ENCODE measurements at places on chromosomes 1 and 21.

GRCh38 chr1:201751872-201752271 lies 77.1 kb upstream of the IPO9 start:
- DNase-seq, result no peak

DNA sequence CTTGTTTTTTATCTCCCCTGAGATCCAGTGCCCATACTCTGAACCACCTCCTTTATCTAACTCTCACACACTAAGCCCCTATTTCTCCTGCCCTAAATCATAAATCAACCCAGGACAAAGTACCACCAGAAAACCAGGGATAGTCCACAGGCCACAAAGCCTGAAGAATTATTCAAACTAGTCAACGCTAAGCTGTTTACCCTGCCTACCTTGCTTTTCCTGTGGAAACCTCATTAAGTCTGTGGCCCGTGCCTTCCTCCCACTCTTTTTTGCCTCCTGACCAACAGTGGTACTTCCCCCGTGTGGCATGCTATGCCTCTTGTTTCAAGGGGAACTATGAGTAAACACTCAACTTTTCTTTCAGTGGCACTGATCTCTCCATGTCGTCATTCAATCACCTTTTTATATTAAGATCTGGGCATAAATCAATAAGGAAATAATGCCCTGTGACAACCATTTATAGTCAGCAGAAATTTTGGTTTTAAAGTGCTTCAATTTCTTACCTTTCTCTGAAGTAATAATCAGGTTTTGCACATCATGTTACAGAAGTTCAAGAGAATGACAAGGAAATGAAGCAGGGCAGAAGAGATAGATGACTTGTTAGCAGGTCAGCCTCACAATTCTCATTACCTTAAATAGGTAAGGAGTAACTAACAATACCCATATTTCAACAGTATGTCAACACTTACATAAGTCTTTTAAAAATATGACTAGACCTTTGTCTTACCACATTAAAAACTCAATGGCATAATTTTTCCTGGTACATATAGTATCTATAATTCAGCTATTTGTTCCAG lies 32.1 kb downstream of the EYA3 start:
- no peak for DNase-seq

DNA sequence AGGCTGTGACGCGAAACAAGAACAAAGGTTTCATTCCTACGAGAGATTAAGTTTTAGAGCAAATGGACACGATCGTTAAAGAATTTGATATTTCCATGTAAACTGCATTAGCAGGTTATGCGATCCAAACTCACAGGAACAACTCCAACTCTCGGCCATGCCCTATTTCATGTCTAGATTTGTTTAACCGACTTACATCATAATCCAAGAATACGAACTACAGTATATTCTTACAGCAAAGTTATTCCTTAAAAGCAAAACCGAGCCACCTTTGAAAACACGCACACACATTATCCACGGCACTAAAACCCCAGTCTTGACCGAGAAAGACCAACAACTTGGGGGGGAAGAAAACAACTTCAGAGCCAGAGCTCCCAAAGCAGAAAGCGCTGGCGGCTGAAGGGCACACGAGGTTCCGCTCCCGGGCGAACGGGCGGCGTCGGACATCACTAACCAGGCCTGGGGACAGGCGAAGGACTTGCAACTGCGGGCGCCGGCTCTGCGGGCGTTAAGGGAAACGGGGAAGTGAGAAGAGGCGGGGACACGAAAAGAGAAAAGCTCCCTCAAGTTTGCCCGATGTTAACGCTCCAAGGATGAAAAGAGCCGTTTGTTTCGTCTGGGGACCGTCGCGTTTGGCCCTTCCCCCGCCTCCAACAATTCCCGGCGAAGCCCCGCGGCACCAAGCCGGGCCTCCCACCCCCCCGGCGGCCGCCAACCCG lies 690 bp downstream of the B3GALNT2 start:
- peak; percentile 62 for DNase-seq

DNA sequence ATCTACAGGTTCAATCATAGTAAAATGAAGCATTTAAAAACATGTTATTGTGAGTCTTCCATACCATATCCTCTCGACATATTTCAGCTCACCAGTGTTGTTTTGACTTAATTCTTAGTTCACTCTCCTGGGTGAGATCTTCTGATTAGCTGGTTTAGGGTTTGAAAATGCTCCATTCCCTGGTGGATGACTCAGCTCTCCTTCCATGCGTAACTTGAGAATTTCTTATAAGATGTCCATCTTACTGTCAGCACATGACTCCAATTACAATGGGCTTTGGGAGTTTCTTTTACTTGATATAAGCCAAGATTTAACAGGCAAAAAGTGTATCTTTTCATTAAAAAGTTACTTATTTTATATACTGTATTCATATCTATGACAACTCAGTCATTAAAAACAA lies 476.5 kb downstream of the BRINP3 start:
- DNase-seq, result no peak

DNA sequence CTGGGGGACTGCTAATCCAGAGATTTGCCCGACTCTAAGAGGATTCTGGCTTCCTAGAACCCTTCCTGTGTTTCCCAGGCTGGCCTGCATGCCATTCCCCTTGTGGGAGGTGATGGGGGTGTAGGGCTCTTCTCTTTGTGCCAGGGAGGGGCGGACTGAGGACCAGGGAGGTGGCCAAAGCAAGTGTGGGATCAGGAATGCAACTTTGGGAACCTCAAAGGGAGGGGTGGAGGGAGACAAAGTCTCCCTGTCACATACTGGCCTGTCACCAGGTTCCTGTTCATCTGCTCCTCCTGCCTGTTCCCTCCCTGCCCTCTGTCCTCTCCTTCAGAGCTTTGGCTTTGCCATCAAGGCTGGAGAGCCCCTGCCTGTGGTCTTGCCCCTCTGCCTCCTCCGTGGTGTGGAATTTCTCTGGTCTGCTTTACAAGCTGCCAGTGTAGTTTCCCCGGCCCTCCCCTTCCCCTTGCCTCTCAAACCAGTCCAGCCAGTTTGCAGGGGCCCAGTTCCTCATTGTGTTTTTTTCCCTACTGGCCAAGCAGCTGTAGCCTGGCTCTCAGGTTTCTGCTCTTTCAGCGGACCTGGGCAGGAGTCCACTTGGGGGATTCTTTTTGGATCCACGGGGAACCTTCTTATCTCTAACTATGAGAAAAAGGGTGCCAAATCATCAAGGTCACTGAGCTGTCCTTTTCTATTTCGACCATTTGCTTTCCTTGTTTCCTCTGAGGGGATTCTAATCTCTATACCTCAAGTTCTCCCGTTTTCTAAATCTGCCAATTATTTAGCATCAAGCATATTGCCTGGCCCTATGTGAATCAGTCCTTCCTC lies 1.8 kb downstream of the CGN start:
- no peak for DNase-seq

- no peak for DNase-seq
These were observed 19.8 kb upstream of the SARS1 start for GRCh38 chr1:109193653-109194590.

DNA sequence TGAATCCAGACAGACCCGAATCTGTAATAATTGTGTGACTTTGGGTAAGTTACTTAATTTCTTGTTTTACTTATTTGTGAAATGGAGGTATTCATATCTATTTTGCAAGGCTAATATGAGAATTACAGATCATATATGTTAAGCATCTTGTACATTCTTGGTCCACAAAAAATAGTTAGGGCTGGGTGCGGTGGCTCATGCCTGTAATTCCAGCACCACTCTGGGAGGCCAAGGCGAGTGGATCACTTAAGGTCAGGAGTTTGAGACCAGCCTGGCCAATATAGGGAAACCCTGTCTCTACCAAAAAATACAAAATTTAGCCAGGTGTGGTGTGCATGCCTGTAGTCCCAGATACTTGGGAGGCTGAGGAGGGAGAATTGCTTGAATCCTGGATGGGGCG lies 22.9 kb upstream of the KCNA3 start:
- DNase-seq, result no peak

DNA sequence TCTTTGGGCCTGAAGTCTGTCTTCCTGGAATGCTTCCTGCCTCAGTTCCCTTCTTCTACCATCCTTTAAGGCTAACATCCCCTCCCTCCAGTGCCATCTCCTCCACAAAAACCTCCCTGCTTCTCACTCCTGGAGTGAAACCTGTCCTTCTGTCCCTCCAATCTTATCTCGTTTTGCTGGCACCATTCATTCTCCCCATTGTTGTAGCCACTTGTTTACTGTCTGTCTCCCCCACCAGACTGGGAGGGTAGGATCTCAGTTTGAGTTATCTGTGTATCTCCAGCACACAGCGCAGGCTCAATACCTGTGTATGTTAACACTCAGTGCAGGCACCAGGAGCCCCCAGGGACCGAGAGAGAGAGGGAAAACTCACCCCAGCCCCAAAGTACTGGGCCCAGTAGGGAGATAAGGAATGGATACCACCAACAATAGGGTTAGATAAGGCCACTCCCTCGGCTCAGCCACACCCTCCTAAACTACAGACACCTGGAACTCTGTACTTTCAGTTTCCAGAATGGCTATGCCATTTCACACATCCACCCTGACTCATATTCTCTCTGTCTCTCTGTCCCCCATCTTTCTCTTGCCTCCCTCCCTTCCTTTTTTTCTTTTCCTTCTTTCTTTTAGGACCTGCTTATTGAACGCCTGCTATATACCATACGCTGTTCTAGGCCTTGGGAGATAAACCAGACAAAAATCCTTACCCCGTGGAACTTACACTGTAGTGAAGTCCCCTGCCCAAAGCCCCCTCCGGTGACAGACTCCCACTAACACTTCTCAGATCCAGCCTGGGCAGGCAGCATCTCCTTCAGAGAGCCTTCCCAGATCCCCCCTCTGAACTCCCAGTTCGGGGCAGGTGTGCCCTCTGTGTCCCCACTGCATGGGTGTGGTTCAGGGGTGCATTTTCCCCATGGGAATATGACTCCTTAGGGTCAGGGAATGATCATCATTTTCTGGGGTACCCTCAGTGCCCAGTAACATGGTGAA lies 3.3 kb upstream of the SSBP3 start:
- DNase-seq, result no peak

GRCh38 chr1:88029142-88029541 lies 654.9 kb upstream of the PKN2 start:
- DNase-seq, result no peak

DNA sequence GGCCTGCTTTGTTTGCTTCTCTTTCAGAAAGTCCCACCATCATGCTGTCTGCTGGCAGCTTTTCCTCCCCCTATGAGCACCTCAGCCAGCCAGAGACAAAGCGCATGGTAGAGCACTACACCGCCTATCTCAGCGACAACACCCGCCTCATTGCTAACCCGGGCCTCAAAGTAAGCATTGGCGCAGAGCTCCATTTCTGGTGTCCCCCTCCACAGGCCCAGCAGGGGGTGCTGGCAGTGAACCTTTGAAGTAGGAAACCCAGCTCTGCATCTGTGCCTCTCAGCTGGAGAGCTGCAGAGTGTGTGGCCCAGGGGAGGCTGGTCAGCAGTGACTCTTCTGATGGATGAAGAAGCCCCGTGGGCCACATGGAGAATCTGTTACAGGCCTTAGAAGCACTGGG lies 81.2 kb upstream of the RAVER2 start:
- no peak for DNase-seq

DNA sequence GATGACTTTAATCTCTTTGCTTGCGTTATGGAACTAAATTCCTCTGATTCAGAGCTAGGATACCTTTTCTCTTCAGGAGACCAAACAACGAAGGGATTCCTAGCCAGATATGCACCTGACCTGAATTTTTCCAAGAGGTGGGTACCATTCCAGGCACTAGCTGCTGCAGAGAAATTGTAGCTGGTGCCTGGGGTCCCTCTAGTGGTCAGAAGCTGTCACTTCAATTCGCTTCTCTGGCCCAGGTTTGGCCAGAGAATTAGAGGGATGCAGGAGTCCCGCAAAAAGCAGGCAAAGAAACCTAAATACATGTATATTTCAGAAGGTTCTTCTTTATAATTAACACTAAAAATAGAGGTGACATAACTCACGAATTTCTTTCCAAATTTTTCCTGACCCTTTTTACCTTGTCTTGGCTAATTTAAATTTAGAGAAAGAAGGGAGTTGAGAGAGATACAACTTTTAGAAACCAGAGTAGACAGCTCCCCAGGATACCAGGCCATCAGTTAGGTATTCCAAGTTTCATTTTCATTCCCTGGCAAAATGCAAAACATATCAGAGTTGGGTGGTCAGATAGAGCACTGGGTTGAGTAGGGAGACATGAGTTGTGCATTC lies 9.6 kb downstream of the ACKR1 start:
- no peak for DNase-seq

GRCh38 chr1:243818978-243819377 lies 31.1 kb downstream of the AKT3 start:
- DNase-seq, result no peak

DNA sequence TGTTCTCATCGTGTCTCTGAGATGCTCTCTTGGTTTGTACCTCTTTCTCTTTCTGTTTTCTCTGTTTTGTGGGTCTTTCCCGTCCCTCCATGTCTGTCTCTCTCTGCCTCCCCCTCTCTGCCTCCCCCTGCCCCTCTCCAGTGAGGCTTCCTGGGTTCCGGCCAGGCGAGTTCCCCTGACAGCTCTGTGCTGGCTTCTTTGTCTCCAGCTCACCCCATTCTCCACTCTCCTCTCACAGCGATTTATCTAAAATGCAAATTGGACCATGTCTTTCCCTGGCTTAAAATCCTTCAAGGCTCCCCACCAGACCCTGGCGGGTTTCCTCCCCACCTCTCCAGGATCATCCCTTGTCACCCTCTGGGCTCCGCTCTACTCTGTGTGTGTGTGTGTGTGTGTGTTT lies 202.4 kb upstream of the POU3F1 start:
- DNase-seq, result no peak

DNA sequence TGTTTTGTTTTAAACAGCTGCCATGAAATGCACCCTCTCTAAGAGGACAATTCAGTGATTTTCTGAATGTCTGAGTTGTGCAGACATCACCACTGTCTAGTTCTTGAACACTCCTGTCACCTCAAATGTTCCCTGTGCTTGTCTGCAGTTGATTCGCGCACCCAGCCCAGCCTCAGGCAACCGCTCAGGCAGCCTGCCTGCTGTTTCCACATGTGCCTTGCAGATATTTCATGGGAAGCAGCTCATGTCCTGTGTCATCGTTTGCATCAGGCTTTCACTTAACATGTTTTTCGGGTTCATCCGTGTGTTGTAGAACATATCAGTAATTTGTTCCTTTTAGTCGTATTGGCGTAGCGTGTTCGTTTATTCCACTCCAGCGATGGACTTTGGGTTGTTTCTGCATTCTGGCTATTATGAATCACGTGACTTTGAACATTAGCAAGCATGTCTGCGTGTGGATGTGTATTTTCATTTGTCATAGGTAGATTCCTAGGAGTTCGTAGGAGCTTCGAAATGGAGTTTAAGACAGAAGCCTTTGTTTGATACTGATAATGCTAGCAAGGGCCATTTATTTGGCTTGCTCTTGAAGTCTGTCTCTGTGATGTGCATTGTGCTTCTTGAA lies 12.1 kb downstream of the ADARB1 start:
- DNase-seq, result no peak

DNA sequence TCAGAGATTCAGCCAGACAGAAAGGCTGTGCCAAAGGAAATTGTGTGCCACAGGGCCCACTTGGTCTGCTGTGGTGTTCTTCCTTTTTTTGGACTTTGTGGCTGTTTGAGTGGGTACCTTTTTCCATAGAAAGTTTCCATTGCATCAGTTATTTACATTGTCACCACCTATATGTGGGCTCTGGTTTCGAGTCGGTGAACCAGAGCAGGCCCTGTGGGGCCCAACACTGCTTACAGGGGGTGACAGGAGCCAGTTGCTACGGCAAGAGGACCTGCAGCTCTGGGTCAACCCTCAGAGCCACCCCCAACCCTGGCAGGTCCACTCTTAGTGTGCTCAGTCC lies 157.0 kb upstream of the EDN2 start:
- no peak for DNase-seq

Measured in putamen (tissue), 1 donor.